ENCODE measurements at places on chromosomes 5 and 9.
A peak's percentile ranks its signal among the peaks of the same experiment; 100 is the strongest.

DNA sequence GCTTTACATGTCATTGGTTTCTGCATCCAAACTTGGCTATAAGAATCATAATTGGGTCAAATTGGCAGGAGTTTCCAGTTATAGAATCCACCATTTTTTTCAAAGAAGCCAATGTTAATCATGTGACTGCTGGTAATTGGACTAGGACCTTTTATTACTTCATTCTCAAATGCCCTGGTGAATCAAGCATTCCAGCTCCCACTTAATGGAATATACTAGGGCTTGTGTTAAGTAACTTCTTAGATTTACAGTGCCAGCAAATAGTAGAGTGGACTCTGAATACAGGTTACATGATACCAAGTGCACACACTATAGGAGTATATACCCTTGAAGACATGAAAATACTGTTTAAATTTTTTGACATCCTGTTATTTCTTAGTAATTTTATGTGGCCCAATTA is 96.7 kb downstream of the NUDT12 start:
- DNase-seq = no peak

- DNase-seq = no peak
These were observed 23.5 kb downstream of the TBC1D2 start for GRCh38 chr9:98231770-98232478.

GRCh38 chr5:39256477-39257235 is 37.3 kb upstream of the FYB1 start:
- DNase-seq = no peak

DNA sequence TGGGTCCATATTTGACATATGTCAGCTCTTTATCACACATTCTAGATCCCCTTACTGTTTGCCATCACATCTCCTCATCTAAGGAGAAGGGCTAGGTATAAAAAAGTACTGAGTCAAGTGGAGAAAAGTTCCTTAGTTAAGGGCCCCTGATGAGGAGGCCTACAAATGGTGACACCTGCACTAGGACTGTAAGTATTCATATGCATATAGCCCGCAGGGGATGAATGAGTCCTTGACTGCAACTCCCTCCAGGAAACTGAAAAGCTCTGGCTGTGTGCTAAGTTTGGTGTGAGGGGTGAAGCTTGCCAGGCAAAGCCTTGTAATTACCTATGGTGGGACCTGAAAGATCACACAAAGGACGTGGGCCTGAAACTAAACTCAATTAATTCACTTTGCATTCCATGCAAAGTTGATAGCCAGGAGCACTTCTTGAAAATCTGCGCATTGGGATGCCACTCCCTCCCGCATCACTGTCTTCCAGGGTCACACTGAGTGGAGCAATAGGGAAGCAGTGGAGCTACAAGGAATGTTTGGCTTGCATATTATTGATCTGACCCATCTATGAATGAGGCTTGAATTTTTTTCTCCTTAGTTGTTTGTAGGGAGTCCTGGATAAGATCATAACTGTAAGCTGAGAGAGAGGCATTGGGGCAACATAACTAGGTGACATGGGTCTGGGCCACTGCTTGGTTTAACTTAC is 11.9 kb upstream of the EQTN start:
- DNase-seq = no peak

DNA sequence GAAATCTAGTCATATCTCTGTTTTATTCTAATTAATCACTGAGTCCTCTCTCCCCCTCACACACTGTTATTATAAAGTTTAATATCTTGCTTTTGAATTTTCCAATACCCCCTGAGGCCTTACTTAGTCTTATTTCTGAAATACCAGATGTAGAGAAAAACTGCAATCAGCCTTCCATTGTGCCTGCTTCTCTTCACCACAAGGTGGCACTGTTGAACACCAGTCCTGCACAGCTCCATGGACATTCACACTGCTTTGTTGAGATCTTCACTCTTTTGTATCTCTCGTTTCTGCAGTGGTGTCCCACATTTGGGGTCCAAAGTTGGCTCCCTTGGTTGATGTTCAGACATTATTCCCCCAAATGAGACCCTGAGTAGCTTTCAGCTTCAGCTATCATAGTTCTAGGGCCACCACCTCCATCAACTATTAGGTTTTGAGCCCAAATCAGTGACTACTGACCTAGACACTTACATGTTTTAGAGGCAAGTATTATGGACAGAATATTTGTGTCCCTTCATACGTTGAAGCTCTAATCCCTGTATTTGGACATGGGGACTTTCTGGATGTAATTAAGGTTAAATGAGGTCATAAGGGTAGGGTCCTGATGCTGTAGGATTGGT is 24.3 kb downstream of the BOD1 start:
- peak; percentile 6 for DNase-seq

DNA sequence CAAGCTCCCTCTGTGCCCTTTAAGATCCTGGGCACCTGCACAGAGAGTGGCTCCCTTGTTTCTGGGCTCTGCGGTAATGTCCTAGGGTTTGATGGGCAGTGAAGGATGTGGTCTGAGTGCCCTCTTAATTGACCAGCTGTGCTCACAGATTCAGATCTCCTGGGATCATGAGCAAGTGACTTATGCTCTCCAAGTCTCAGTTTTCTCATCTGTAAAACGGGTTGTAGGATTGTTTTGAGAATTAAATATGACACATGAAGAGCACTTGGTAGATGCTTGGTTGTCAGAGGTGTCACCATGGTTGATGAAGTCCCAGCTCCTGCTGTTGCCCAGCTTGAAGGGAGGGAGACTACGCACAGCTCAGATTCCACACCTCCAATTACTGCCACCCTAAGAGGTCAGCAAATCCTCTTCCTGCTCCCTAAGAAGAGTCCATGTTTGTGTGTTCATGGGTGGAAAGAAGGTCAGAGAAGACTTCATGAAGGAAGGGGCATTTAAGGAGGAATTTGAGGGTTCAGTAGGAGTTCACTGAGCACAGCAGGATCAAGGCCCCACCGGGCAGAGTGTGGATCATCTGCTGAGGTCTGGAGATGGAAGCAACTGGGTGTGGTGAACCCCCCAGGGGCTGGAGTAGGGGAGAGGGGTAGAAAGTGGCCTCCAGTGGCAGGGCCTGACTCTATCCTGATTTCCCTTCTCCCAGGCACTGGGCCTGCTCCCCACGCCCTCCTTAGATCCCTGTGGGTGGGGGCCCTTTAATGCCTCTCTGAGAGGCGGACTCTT is 1.4 kb upstream of the PSD2 start:
- DNase-seq = no peak

Measured in activated T-cell treated with anti-CD3 and anti-CD28 coated beads for 48 hours (primary cell).